ENCODE measurements at places on chromosomes 13 and 19.

- no peak for DNase-seq
Measured at GRCh38 chr13:108944760-108945159, 315.3 kb downstream of the MYO16 start.

GRCh38 chr13:49620170-49620621 lies 8.1 kb upstream of the ARL11 start:
- no peak for DNase-seq

DNA sequence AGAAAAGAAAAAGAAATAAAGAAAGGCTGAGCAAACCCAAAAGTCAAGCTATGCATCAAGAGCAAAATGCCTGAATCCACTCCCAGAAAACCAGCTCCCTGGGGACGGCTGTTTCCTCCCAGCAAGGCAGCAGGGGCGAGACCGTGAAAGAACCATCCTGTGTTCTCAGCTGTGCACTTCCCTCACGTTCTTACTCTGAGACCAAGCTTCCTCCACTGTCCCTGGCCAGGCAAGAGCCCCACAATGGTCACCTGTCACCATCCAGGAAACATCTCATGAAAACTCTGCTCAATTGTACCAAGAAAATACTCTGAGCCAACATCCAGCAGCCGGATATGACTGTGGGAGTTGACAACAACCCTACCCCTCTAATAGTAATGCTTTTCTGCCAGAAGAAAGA lies 22.9 kb downstream of the RAB20 start:
- no peak for DNase-seq

- no peak for DNase-seq
Measured at GRCh38 chr13:50410921-50411746, 395.9 kb downstream of the KCNRG start.

- no peak for DNase-seq
Measured at GRCh38 chr19:13712767-13713201, 51.5 kb upstream of the MRI1 start.

DNA sequence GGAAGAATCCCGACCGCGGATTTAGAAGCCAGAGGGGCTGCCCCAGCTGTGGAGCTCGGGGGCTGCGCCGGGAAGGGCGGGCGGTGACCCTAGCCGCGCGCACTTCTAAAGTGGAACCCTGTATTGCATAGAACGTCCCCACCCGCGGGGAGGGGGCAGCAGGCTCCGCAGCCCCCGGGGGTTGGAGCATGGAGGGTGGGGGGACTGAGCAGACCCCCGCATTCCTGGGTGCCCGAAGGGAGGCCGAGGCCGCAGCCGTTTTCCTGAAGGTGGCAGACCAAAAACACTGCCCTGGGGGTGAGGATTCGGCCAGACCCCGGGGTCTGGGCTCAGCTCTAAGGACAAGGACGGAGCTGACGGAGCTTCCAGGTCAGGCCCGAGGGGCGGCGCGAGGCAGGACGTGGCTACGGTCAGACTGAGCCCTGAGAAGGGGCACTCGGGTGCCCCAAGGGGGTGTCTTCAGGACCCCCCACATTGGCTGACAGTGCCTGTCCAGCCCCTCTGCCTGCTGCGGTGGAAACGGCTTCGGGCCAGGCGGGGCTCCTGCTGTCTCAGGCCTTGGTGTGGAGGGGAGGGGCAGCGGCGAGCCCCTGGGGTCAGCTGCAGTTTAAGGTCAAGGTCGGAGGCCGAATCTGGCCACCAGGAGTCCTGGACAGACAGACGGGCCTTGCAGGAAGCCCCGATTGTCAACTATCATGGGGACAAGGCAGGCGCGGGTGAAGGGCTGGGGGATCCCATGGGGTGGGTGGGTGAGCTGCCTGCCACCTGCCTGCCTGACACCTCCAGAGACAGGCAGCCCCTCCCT lies 12.6 kb downstream of the MKNK2 start:
- no peak for DNase-seq

DNA sequence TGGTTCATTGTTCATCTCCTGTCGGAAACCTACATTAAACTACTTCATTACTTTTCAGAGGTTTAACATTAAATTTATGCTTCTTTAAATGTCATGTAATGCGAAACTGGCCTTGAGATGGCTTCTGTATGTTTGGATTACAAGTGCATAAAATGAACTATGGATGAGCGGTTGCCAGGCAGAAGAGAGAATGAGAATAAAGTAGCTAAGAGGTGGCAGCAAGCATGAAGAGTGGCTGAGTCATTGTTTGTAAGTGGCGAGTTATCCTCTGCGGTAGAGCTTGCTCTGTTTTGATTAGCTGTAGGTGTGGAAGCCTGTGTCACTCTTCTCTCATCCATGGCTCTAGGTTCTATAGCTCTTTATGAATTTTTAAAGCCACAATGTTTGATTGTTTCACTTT lies 1139.6 kb upstream of the PCDH9 start:
- no peak for DNase-seq

GRCh38 chr19:640606-641189 lies 1.0 kb downstream of the FGF22 start:
- no peak for DNase-seq

DNA sequence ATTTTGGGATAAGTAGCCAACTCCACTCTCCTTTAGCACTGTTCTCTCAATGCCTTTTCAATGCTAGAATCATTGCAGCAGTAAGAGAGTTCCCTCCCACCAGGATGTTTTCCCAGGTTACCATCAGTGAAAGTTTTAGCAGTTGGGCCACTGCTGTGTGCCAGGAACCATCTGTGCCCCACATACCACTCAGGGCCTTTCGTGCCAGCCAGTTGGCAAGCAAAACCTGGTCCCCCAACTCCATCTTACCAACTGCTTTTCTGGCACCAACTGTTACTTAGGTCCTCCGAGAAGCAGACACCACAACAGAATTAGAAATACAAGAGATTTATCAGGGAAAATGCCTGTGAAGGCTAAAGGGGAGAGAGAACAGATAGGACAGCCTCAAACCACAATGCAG lies 533.4 kb upstream of the NBEA start:
- no peak for DNase-seq

GRCh38 chr19:9757544-9758501 lies 10.7 kb downstream of the ZNF846 start:
- DNase-seq: no peak

GRCh38 chr19:49855277-49855675 lies 4.3 kb downstream of the PTOV1 start:
- DNase-seq: no peak

DNA sequence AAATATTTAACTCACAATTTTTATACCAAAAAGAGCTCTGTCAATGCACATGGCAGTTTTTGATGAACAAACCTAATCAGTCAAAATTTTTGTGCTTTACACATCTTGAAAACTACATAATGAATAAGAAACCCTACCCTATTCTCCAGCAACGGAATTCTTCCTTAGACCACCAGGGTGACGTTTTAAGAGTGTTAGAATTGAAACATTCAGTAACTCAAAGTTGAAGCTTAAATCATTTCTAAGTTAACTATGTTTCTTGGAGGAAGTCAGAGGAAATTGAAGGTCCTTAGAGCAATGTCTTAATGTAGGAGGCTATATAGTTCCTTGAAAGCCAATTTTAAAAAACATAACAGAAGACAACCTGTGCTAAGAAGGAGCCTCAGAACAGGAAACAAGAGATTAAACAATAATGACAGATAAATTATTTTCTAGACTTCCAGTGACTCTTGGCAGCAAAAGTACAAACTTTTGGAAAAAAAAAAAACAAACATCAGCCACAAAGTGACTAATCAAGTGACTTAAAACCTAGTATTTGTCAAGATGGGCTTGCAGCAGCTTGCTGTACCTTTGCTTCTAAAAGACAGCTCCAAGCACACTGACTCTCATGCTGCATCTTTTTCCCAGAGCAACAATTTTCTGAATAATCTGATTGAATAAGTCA lies 6.2 kb downstream of the SPRY2 start:
- DNase-seq: no peak

DNA sequence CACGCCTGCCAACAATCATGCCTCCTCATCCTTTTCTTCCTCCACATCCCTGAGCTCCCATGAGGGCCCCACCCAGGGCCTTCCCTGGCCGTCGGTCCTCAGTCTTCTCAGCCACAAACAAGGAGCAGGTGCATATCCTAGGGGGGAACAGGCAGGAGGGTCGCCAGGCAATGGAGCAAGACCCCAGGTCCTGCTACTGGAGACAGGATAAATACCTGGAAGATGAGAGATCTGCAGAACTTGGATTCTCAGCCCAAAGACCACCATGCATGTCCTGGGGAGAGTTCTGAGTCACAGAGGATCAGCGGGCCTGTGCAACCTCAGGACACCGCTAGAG lies 344.7 kb upstream of the TSHZ3 start:
- no peak for DNase-seq

DNA sequence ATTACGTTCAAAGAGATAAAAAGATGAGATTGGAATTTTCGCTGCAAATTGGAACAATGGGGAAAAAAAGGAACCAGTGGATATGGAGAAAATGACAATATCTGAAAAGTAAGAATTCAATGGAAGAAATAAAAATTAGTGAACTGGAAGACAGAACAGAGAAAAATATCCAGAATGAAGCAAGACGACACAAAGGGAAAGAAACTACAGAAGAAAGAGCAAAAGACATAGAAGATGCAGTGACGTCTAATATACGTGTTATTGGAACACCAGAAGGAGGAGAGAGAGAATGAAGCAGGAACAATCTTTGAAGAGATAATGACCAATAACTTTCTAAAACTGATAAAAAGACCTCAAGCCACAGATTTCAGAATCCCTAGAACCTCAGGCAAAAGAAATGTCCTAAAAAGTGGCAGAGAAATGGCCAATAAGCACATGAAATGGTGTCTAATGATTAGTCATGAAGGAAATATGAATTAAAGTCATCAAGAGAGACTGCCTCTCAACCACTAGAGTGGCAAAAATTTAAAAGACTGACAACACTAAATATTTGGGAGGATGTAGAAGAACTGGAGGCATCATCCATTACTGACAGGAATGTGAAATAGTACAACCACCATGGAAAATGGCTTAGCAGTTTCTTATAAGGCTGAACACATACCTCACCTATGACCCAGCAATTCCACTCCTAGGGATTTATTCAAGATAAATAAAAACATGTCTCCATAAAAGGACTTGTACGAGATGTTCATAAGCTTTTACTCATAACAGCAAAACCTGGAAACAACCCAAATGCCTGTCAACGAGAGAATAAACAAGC lies 56.5 kb downstream of the GADD45B start:
- no peak for DNase-seq

- no peak for DNase-seq
Measured at GRCh38 chr19:12994701-12995595, at the start of gene NFIX. TSS of gene NFIX (plus strand) at chr19:12995475. CDS start at chr19:12995838, 363 bp downstream.

GRCh38 chr13:101398191-101398590 lies 18.1 kb downstream of the NALCN start:
- no peak for DNase-seq

GRCh38 chr19:6269101-6269886 lies 10.5 kb downstream of the MLLT1 start:
- no peak for DNase-seq

DNA sequence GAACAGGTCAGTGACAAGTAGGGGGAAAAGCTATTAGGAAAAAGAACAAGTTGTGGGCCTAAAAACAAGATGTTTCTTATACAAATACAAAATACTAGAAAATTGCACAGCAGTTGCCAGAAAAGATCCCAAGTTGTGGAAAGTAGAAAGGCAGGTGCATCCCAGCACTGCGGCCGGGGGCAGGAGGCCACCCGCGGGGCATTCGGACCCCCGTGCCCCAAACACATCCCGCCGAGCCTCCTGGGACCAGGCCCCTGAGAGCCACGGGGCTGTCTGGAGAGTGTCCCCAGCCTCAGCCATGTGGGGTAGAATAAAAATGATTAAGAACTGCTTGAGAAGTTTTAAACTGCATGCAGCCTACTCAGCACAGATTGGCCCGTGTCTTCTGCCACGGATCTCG lies 11.4 kb downstream of the RASA3 start:
- no peak for DNase-seq

DNA sequence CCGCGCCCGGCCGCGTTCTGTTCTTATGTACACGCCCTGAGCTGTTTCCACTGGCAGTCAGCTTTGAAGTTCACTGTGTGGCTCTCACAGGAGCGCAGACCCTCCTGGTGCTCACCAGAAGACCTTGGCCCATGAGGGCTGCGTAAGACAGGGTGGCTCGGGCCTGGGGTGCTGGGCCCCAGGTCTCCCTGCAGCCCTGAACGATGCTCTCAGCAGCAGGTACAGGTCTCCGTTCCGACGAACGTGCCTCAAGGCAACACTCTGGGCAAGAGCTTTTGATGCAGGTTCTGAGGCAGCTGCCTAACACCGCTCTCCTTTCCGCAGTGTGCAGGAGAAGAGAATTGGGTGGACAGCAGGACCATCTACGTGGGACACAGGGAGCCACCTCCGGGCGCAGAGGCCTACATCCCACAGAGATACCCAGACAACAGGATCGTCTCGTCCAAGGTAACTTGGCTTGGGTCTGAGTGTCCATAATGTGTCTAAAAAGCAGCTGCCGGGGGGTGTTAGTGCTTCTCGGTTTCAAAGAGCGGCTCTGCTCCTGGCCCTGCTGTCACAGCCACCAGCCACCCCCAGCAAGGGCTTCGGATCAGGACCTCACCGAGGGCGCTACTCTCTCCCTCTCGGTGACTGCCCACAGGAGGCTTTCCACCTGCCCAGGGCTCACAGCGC lies 95.1 kb downstream of the ATP11A start:
- DNase-seq: no peak

DNA sequence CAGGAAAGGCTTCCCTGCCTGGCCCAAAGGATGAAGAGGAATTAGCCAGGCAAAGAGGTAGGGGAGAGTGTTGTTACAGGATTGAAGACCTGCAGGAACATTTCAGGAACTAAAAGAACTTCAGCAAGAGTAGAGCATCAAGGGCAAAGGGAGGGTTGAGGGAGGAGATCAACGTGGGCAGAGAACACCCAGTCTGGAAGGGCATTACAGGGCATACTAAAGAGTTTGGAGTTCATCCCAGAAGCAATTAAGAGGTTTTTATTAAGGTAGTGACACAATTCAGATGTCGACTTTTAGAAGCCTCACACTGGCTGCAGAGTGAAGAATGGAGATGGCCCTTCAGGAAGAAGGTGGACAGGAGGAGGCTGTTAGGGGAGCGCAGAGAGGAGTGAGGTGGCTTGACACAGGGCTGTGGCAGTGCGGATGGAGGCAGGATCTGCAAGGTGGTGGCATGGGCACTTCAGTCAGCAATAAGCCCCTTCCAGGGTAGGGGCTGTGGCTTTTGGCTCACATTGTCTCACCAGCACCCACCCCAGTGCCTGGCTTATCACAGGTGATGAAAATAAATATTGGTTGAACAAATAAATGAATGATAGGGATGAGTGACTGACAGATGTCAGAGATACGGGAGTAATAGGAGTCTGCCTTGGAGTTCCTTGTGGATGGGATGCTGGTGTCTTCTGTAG lies 24.9 kb downstream of the TEX26 start:
- no peak for DNase-seq

GRCh38 chr13:20416223-20416745 lies 109.4 kb downstream of the CRYL1 start:
- DNase-seq: no peak

- DNase-seq: no peak
Measured at GRCh38 chr13:54029226-54029625, 1000.6 kb downstream of the OLFM4 start.

Measured in stimulated activated CD8-positive, alpha-beta memory T cell treated with anti-CD3 and anti-CD28 coated beads, Interleukin-7, amount 100 ng/mL, for 1 hour (primary cell).